ENCODE measurements at places on chromosomes 3 and 15.

DNA sequence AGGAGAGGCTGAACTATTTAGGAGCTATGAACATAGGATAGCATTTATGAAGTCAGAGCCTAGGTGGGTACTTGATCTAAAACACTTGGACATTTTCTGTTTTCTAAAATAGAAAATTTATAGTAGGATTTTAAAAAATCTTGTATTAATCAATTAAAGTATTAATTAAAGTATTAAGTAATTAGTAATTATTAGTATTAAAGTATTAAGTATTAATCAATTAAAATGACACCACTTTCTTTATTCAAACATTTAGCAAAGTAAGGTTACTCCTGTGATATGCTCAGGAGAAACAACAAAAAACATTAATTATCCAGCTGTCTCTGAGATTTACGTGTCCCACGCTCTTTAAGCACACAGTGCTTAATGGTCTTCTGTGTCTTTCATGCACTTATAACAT, 32.2 kb downstream of the CHCHD4 start:
- DNase-seq = no peak

GRCh38 chr3:21912711-21913110, 161.7 kb upstream of the ZNF385D start:
- DNase-seq = no peak

- no peak for DNase-seq
Observed at GRCh38 chr3:124345845-124346244, 353.9 kb upstream of the ROPN1 start.

GRCh38 chr3:73197187-73197586, 135.7 kb downstream of the EBLN2 start:
- no peak for DNase-seq

GRCh38 chr3:140505213-140505612, 172.7 kb upstream of the TRIM42 start:
- no peak for DNase-seq

GRCh38 chr3:76107935-76108570, 322.7 kb upstream of the ZNF717 start:
- DNase-seq = no peak

GRCh38 chr3:152279479-152279878, 10.8 kb downstream of the MBNL1 start:
- no peak for DNase-seq

DNA sequence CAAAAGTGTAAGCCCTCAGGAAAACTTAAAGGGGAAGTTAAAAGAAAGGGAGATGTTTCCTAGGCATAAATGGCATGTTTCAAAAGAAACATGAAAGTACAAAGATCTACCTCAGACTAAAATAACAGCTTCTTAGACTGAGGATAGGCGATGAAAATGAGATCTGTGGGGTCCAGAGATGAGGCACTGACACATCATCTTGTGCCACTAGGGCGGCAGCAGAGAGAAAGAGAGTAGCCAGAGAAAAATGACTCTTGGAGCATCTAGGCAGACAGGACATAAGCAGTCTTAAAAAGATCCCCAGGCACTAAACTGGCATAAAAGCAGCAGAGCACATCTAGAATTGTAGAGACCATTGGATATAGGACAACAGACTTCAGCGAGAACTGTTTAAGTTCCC, 42.5 kb upstream of the RFX7 start:
- DNase-seq = no peak

GRCh38 chr15:65196637-65197336, 11.6 kb upstream of the CLPX start:
- DNase-seq = no peak

DNA sequence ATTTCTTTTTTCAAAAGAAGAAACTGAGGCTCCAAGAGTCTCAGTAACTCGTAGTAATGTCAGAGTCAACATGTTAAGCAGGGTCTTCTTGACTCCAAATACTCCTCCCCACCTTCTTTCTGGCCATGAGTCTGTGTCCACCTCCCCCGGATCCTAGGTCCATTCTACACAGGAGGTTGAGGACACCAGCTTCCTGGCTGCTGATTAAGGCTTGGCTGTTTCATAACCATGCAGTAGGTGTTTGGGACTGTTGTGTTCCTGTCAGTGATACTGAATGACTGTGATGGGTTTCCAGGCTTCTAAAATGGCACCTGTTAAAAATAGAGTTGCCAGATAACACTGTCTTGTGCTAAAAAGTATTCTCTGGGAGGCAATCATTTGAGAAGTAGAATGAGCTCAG, 130.8 kb upstream of the IL12A start:
- DNase-seq = no peak

DNA sequence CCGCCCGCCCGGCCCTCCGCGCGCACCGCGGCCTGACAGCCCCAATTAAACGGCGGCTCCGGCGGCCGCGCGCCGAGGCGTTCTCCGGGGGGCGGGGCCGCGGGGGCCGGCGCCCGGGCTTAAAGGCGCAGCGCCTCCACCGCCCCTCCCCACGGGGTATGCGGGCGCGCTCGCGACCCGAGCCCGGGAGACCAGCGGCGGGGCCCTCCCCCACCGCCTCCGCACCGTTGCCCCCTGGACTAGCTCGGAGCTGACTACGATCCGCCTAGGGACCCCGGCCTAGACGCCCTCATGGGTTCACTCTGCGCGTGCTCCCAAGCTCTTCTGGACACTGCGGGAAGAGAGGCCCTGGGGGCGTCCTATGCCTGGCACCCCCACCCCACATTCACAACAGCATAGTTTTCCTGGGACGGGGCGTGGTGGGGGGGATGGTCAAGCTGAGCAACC, at the start of gene DUSP7:
Gene DUSP7, minus strand, starts transcription at position 51 of the 447 bp plus-strand sequence. CDS start 205 bp downstream, outside the sequence.
- DNase-seq = no peak

DNA sequence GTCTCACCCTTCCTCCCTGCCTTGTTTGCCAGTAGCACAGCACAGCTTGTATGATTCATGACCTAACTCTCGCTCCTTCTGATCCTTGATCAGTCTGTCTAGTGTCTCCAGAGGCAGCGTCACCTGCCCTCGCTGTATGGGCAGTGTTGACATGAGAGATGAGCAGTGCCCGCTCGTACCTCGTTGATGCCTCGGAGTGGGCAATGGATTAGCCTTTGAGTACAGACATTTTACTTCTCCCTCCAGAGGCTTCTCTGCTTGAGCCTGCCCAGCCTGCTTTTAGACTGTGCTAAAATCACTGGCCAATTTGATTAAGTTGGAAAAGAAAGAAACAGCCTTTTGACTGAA, 569.0 kb downstream of the NTRK3 start:
- DNase-seq = no peak

DNA sequence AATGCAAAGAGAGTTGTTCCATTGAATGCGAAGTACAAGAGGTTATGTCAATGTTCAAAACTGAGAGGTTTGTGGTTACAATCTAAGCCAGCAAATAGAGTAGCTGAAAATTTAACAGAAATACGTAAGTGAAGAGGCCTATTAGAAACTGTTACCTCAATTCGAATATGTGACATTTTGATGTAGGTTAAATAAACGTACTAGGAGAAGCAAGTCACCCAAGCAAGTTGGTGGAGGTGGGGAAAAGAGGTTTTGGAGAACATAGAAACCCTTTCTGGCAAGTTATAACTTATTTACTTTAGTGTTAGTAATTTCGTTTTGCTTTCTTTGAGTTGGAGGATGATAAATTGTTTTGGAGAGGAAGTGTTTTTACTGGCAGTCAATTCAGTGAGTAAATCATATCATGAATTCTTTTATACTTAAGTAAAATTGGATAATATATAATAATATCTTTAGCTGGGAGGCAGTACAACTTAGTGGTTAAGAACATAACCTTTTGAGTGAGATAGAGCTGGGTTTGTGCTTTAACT, 91.2 kb upstream of the NAALADL2 start:
- no peak for DNase-seq

GRCh38 chr15:90309020-90309419, 43.1 kb upstream of the ZNF774 start:
- DNase-seq = no peak

GRCh38 chr3:154615471-154615870, 185.5 kb upstream of the GPR149 start:
- no peak for DNase-seq

GRCh38 chr3:30142946-30143345, 463.5 kb upstream of the TGFBR2 start:
- no peak for DNase-seq

GRCh38 chr15:70356919-70357318, 259.2 kb upstream of the TLE3 start:
- DNase-seq = no peak

GRCh38 chr3:117399311-117400078, 689.9 kb downstream of the TUSC7 start:
- DNase-seq = no peak

GRCh38 chr3:123410149-123410515, 38.8 kb downstream of the ADCY5 start:
- no peak for DNase-seq

DNA sequence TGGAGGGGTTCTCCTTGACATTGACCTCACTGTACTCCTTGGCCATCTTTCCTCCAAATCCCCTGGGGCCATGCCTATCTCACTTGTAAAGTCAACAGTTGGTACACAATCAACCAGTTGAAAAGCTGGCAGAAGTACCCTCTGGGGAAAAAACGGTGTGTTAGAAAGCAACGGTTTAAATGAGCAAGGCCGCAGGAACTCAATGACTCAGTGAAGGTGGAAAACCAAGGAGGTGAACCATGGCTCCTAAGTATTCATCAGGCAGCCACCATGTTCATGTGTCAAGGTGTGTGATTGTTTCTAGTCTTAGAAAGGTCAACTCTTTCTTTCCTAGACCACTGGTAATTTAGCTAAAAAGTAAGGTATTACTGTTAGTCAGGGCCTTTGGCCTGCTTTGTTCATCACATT, 130.9 kb upstream of the SATB1 start:
- DNase-seq = no peak

DNA sequence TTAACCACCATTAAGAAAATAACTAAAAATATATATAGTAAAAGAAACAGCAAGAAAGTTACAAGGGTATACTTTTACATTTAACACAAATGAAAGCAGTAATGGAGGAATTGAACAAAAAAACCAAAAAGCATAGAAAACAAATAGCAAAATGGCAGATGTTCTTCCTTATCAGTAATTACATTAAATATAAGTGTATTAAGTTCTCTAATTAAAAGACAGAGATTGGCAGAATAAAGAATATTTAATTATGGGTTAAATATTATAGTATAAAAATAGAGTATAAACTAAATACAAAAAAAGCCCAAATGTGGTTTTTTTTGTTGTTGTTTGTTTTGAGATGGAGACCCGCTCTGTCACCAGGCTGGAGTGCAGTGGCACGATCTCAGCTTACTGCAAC, 20.5 kb downstream of the EHHADH start:
- no peak for DNase-seq

DNA sequence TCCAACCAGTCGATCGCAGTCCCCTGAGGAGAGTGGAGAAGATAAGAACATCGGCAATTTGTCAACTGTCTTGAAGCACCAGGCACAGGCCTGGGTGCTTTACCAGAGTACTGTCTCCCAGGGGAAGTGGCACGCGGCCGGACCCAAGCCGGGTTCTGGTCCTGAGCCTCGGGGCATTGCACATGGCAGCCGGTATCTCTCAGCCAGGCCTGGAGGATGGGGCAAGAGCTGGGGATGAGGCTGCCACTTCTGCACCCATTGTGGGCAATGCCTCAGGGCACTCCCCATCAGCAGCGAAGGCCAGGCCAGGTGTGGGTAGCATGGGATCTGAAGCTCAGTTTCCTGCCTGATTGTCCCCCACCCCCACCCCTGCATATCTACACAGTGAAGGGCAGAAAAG, 77.5 kb downstream of the ADCY5 start:
- no peak for DNase-seq

- no peak for DNase-seq
Observed at GRCh38 chr15:45148076-45149059, 18.6 kb downstream of the DUOX1 start.

DNA sequence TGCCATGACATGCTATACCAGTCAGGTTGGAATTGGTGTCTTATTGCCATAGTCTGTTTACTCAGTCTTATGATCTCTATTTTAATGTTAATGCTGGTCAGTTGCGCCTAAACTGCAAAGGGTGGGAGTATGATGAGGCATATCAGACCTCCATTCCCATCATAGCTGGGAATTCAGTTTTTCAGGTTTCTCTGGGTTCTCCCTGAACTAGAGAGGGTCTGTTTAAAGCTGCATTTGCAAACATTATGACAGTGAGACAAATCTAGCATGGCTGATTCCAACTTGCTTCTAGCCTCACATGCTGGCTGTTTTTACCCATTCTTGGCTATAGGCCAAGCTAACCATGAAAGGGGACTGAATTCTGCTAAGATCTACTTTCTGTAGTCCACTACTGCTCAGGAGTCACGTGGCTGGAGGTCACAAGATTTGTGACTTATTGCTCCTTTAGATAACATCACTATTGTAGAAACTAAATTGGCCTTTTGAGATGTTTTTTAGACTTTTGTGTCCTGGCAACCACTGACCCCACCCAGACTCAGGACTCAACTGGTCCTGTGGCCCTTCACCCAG, 96.5 kb downstream of the TGFBR2 start:
- DNase-seq = no peak

GRCh38 chr15:36599620-36600433, 20.4 kb downstream of the CDIN1 start:
- DNase-seq = no peak

- no peak for DNase-seq
Observed at GRCh38 chr3:162884373-162884772, 1387.8 kb downstream of the OTOL1 start.

DNA sequence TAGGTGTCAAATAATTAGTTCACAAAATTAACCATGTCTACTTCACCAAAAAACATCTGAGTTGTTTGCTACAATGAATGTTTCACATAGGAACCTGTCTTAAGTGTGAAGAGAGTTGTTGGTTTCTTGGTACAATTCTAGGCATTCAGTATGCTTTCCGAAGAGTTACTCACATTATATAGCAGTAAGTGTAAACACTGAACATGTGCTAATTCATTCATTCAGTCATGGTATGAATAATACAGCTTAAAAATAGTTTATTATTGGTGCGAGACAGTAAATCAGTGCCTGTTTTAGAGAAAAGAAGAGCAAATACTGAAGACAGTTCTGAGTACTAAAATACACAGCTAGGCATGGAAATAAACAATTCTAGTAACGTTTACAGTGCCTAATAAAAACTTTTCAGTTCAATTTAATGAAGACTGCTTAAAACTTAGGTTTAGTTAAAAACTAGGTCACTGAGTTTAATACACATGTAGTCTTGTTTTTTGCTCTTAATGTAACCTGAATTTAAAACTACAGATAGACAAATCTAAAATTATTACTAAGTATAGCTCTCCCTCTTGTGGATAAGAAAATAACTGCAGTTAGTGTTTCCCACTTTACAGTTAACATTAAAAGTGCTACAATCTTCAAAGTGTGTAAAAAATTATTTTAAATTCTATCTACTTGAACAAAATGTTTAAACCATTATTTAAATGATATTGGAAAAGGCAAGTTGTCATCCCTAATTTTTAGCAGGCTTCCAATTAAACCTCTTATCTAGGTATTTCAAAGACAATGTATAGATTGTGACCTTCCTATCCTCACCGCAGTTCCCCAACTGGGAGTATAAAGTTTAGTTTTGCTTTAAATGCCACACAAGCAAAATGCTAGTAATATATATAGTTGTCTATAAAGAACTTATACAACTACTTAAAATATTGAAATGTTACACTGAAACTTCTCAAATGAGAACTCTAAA, 20.1 kb upstream of the ZCWPW2 start:
- no peak for DNase-seq

- DNase-seq = no peak
Observed at GRCh38 chr3:66479532-66479947, 21.3 kb downstream of the LRIG1 start.
